ENCODE measurements at places on chromosomes 2 and 18. TPM values are rescaled to one million over a fixed set of nuclear protein-coding genes. Genes with fewer than 3 reads are reported as not detected.

CIB4 gene
- total RNA-seq: not detected

CFAP53 gene
- total RNA-seq: 0.84 TPM

SEPTIN10 gene
- 104 TPM for total RNA-seq

- DNase-seq: no peak
These were observed 34.1 kb upstream of the FAP start for GRCh38 chr2:162277381-162277780.

DNA sequence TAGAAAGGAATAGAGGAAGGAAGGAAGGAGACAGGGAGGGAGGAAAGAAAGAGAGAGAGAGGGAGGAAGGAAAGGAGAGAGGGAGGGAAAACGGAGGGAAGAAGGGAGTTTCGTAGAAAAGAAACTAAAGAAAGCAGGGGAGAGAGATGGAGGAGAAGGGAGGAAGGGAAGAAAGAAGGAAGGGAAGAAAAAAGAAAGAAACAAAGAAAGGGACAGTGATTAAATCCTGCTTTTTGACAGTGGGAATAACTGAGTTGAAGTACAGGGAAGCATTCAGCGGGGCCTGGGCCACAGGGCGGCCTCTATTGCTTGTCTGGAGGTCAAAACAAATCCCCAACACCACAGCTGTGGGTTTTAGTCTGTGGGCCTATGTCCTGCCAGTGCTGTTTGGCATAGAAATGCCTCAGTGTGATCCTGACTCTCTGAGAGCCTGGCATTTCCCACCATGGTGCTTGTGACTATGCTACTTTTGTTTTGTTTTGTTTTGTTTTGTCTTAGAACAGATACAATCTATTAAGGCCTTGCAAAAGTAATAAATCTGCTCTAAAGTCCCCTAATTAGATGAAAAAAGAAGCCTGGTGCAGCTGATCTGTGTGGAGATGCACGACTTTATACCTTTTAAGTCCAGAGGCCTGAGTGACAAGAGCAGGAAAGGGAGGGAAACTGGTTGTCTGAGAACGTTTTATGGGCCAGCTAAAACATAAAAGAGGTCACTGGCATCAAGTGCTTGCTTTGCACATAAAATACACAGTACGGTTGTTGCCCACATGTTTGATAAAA is 40.0 kb downstream of the IL1RL2 start:
- no peak for DNase-seq

DNA sequence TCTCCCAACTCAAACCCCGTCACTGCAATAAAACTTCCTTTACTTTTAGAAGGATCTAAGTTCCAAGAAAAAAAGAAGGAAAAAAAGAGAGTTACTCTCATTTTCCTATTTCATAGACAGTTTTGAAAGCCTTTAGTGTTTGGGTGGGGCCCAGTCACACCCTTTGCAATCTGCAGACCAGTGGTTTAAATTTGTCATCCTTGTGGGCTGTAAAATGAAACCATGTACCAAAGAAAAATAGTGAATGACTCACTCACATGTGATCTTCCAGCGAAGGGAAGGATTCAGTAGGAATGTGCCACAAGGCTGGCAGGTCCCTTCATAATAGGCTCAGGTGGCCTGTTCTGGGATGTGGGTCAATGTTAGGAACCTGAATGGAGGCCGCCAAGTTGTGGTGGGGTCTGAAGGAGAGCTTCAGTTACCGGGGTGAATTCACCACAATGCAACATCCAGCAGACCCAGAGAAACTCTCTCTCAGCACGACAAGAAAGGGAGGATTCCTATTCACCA is 28.3 kb downstream of the ANXA4 start:
- DNase-seq: no peak

- no peak for DNase-seq
These were observed 18.9 kb upstream of the BAZ2B start for GRCh38 chr2:159635006-159635789.

- DNase-seq: no peak
These were observed 583.6 kb downstream of the FBXO15 start for GRCh38 chr18:73563901-73564472.

Data from neural crest cell (in vitro differentiated cells).